ENCODE measurements at places on chromosomes 11 and 22.

GRCh38 chr11:4605057-4605456, 3.0 kb downstream of the TRIM68 start:
- DNase-seq, result no peak

DNA sequence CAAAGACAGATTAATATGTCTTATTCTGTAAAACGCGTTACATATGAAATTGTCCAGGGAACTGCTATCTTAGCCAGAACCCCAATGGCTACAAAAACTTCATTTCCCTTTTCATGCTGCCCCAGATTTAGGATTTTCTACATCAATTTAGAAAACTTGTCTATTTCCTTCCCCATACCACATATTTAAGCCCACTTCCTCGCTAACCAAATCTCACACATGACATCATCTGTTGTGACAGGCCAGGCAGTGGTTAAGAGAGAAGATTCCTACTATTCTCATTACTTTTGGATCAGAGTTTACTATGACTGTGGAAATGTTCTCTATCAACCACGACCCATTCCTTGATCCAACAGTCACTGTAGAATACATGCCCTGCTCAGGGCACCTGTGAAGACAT, 15.9 kb downstream of the CCDC82 start:
- no peak for DNase-seq

- no peak for DNase-seq
Measured at GRCh38 chr11:32379719-32380118, 55.6 kb downstream of the WT1 start.

DNA sequence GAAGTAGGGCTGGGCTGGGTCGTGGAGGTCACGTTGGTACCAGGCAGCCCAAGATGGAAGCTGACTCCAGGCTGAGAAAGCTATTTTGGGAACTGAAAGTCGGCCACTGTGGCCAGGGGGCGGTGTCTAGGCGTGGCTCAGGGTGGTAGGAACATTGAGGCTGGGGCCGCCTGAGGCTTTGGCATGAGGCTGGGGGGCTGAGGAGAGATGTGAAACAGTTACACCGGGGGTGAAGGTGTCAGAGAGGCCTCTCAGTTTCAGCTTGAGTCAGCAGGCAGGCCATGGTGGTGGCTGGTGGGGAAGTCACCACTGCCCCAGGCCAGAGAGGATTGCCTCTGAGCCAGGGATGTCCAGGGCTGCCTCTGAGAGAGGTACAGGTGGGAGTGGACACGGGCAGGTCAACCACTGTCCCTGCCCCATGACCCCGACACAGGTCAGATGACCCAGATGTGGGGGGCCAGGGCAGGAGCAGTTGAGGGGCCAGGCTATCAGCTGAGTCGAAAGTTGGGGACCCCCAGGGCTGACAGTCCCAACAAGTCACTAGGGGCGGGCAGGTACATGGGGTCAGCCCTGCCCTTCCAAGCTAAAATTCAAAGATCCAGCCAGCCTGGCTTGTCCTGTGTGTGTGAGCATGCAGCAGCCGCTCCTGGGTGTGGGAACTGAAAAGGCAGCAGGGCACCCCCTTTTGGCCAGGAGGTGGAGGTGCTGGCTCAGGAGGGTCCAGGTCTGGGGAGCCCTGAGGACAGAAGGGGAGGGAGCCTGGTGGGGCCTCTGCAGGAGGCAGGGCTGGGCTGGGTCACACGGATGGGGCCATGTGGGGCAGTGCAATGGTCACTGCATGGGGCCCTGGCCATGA, 7.2 kb downstream of the KCNK7 start:
- DNase-seq, result peak; percentile 48

DNA sequence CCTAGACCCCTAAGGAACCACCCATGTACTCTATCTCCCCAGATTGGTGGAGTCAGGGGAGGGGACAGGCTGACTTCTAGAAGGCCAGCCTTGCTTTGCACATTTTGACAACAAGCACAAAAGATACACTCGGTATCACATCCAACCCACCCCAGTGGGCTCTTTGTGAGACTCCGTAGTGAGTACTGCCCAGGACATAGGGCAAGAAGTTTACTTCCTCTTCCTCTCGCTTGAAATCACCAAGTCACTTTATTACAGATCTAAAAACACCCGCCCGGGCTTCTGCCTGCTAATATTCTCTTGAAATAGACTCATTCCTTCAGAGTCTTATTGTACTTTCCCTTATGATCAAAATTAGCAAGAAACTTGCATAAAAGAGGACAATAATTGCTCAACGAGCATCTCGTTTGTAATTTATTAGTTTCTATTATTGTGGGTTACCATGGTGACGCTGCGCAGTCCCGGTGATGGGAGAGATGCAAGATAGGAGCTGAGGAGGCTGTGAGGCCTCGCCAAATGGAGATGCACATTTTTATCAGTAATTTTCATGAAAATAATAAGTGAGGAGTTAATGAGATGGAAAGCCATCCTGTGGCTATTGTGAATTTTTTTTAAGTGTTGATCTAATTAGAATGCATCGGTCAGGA, 96.9 kb downstream of the FEZ1 start:
- no peak for DNase-seq

GRCh38 chr11:35641171-35641897, 21.2 kb upstream of the TRIM44 start:
- no peak for DNase-seq

- DNase-seq, result no peak
Measured at GRCh38 chr11:71311928-71312510, 59.6 kb upstream of the SHANK2 start.

DNA sequence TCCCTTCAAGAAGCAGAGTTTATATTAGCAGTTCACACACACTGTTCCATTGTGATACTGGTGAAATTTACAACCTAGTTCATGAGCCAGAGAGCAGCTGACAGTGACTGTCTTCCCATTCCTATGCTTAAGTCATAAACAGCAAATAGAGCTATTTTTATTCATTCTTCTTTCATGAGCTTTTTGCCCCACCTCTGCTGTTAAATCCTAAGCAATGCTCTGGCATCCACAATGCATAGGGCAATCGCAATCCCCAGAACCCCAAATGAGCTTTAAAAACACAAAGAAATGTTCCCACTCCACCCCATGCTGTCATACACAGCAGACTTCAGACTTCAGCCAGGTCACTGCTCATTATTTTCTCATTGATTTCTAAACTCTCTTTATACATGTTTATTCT, 307.5 kb downstream of the ETS1 start:
- DNase-seq, result no peak

- no peak for DNase-seq
Measured at GRCh38 chr11:17859552-17859951, 125.0 kb downstream of the KCNC1 start.

GRCh38 chr11:70497536-70498075, 99.3 kb downstream of the CTTN start:
- no peak for DNase-seq

GRCh38 chr11:129637473-129637872, 178.2 kb upstream of the TMEM45B start:
- DNase-seq, result no peak

GRCh38 chr11:71154261-71154805, 98.0 kb downstream of the SHANK2 start:
- no peak for DNase-seq

GRCh38 chr11:47981667-47982404, 1.5 kb downstream of the PTPRJ start:
- DNase-seq, result no peak

DNA sequence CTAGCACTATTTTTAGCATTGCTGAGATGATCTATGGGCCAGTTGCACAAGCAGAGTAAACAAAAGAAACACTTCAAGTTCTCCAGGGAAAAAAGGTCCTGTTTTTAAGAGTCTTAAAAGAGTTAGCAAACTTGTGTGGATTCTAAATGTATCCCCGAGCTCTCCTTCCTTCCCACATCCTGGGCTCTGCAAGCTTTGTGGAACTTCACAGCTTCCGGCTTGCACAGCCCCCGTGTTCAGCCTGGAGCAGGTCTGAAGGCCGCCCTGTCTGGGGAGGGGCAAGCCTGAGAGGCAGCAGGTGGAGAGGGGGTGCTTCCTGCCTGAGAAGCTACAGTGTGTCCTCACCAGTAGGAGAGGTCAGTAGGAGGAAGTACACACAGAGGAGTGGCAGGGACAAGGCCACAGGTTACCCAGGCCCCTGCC, 35.1 kb upstream of the SUSD2 start:
- DNase-seq, result no peak

DNA sequence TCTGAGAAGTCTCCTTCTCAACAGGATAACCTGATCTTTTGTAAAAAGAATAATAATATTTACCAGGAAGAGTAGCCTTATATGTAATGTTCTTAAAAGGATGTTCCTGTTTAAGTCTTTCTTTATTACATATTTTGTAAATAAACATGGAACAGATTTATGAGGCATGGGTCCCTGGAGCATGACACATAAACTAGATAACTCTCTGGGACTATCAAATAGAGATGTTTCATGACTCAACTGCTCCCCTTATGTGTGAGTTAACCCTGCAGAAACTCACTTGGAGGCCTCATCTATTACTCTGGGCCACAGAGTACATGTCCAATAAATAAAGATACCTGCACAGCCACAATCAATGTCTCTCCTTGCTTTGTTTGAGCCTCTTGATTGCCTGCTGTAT, 64.6 kb downstream of the GDPD4 start:
- DNase-seq, result no peak

DNA sequence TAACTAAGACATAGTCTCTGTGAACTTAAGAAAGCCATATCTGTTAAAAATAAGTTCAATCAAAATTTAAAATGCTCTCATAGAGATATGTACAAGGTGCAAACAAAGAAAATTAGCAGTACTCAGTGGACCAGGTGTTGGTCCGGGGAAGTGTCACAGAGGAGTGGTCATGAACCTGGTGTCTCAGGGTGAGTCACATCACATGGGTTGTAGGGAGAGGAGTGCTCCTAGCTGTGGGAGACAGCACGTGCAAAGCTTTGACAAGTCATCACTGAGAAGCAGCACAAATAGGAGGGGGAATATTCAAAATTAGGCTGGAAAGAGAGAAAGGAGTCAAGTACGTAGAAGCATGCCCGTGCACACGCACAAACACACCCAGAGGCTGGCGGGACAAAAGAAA, 438.1 kb downstream of the NTM start:
- no peak for DNase-seq

- no peak for DNase-seq
Measured at GRCh38 chr11:68958211-68958610, 22.6 kb downstream of the MRGPRD start.

DNA sequence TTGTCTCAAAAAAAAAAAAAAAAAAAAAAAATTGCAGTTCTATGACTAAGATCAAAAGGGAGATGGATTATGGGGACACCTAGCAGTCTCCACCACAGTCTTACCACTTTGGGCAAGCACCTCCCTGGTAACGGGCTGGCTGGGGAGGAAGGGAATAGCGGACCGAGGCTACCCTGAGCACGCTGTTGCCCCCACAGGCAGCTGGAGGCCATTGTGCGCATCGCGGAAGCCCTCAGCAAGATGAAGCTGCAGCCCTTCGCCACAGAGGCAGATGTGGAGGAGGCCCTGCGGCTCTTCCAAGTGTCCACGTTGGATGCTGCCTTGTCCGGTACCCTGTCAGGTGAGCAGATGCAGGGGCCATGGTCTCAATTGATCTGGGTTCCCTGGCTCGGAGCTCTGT, 21.2 kb downstream of the MCM5 start:
- DNase-seq, result no peak

GRCh38 chr11:133266986-133267385, 265.3 kb downstream of the OPCML start:
- no peak for DNase-seq

DNA sequence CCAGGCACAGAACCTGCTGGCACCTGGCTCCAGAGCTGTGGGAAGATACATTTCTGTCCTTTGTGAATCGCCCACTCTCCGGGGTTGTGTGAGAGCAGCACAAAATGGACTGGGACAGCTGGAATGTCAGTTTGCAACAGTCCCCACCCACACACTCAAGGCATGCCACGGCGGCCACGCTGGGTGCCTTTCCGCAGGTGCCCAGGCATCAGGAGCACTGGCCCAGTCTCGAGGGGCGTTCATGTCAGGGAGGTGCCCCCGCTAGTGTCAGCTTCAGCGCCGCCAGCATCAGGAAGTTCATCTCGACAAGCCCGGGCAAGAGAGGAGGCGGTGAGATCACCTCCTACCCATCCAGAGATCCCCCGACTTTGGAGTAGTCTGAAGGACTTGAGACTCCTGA, 2.1 kb downstream of the TP53AIP1 start:
- DNase-seq, result no peak

DNA sequence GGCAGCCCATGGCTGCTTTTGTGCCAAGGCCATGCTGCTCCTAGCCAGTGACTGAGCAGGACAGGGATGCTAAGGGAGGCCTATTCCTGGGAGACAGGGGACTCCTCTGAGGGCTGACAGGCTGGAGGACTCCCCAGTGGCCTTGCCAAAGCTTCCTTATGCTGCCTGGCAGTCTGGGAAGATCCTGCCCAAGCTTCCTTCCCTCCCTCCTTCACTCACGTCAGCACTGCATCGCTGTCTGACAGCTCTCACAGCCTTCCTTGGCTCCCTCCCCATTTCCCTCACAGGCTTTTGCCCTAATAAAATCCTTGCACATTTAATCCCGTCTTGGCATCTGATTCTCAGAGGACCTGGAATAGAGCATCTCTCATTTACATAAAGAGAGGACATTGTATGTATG, 26.5 kb downstream of the HTR3A start:
- DNase-seq, result no peak

- no peak for DNase-seq
Measured at GRCh38 chr11:77198440-77198849, 70.4 kb downstream of the MYO7A start.

DNA sequence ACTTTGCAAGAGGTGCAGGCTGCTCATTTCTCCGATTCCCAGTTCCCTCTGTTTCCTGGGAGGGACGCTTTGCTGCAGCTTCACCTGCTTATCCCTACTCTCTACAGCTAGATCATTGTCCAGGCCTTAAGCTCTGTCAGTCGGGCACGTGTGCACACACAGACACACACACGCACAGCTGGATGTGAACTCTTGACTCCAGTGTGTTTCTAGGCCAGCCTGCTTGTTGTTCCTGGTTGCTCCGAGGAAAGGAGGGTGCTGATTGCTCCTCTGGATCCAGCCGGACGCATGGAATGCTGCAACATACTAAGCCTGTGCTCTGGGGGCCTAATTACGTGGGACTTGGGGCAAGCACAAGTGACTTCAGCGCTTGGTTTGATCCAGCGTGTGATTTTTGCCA, 19.7 kb downstream of the ZNRF3 start:
- no peak for DNase-seq

- peak; percentile 51 for DNase-seq
Measured at GRCh38 chr11:87878373-87878825, 296.8 kb downstream of the RAB38 start.

GRCh38 chr11:47688111-47688510, 27.1 kb downstream of the AGBL2 start:
- no peak for DNase-seq

DNA sequence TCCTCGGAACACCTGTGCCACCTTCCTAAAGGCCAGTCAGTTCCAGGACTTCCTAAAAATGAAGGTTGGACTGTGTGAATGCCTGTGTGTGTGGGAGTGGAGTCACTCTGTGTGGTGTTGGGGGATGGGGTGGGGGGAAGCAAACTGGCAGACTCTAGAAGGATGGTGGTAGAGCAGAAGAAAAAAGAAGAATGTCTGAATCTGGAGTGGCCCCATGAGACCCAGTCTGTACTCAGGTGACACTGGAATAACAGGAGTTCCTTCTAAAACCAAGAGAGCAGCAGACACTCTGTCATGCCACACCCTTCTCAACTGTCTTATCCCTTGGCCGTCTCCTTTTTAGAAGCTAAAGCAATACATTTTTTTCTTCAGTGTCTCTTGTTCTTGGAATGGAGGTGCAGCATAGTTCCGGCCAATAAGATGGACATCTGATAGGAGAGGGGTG, 82.9 kb downstream of the MAML2 start:
- no peak for DNase-seq
